CMK (cell line): ENCODE measurements at places on chromosomes 2 and 18.
A peak's percentile ranks its signal among the peaks of the same experiment; 100 is the strongest.

- DNase-seq, result no peak
Observed at GRCh38 chr18:63373161-63373560, 6.2 kb upstream of the KDSR start.

DNA sequence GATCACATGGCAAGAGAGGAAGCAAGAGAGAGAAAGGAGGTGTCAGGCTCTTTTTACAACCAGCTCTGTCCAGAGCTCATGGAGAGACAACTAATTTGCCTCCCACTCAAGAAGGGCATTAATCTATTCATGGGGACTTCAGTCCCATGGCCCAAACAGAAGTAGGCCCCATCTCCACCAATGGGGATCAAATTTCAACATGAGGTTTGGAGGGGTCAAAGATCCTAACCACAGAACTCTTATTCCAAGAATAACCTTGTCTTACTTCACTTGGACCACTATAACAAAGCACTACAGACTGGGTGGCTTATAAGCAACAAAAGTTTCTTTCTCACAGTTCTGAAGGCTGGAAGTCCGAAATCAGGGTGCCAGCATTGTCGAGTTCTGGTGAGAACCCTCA is 31.8 kb downstream of the GRB14 start:
- no peak for DNase-seq

DNA sequence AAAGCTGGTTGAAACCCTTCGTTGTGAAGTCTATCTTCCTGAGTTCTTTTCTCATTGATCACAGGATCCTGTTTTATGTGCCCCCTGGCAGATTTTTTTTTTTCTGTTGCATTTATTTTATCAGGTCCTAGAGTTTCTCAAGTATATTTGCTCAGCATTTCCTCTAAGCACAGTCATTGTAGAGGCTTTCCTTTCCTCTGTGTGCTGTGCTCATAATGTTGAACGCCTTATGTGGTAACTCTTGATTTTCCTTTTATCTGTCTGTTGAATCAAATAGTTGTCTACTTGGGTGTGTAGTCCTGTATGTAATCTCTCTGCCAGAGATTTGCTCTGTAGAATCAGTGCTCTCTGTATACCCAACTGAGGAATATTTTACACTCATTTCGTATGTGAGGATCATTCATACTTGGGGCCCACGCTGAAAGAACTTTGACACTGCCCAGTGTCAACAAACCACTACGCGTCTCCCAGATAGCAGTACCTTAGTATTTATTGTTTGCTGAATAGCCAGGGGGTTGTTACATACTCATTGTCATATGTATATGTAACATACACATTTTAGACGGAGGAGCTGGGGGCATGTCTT is 118.2 kb downstream of the CTNNA2 start:
- no peak for DNase-seq

DNA sequence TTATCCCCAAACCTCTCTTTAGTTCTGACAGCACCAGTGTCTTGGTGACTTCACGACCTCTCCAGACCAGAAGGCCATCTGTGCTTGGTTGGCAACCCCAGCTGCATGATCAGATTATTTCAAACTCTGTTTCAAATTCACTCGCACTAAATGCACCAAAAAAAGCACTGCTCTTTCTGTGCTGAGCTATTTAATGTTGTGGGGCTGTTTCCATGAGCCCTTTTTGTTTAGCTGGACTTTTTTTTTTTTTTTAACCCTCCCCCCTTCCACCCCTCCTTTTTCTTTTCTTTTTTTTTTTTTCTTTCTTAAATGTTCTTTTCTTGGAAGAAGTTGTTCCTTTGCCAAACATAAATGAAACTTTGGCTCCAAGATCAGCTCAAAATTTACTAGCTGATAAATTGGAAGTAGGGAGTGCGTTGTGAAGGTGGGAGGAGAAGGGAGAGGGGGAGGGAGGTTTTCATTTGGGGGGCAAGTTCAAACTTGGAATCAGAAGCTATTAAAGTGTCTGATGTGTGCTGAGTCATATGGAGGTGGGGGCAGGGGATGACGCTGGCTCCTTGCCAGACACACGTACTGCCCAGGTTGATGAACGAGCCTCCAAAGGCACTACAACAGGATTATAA is 543.0 kb upstream of the TNP1 start:
- no peak for DNase-seq

- DNase-seq, result no peak
Observed at GRCh38 chr2:19169134-19169768, 189.2 kb downstream of the OSR1 start.

- DNase-seq, result peak; percentile 88
Observed at GRCh38 chr2:43131051-43131889, 95.1 kb downstream of the ZFP36L2 start.

DNA sequence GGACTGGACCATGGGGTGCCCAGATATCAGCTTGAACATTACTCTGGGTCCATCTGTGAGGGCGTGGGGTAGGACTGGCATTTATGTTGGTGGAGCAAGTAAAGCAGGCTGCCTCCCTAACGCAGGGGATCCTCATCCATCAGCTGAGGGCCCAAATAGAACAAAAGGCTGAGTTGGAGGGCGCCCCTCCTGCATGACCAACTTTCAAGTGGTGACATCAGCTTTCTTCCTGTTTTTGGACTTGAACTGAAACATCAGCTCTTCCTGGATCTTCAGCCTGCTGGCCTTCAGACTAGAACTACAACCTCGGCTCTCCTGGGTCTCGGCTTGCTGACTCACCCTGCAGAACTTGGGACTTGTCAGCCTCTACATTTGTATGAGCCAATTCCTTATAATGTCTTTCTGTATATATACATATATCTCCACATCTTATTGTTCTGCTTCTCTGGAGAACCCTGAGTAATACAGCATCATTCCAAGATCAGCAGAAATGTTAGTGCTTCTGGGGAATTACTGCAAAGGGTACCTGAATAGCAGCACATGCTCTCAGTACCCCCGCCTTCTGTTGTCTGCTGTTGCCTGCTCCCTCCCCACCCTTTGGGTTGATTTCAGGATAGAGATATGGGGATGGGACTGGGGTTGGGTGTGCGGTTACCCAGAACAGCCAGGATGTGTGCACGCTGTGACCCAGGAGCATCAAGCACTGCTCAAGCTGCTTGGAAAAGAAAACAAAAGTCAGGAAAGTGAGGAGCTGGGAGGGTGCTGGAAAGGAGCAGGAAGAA is 20.0 kb downstream of the TMEM127 start:
- no peak for DNase-seq

GRCh38 chr18:45890606-45891005 is 65.1 kb downstream of the SIGLEC15 start:
- DNase-seq, result no peak

DNA sequence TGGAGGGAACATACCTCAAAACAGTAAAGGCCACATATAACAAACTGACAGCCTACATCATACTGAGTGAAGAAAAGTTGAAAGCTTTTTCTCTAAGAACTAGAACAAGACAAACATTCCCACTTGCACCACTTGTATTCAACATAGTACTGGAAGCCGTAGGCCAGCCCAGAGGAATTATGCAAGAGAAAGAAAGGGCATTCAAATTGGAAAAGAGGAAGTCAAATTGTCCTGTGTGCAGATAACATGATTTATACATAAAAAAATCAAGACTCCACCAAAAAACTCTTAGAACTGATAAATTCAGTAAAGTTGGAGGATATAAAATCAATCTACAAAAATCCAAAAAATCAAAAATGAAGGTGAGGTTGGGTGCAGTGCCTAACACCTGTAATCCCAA is 8.0 kb upstream of the KDM3A start:
- DNase-seq, result no peak

DNA sequence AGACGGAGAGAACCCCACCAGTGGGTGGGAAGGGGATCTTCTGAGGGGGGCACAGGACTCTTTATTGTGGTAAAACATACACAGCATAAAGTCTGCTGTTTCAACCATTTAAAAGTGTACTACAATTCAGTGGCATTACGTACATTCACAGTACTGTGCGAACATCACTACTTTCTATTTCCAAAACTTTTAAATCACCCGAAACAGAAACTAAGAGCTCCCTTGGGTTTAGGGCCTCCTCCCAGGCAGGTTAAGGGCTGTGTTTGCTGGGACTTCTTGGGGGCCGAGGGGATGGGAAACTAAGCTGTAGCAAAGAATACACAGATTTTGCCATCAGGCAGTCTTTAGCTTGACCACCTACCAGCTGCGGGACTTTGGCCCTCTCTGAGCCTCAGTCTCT is 242.0 kb downstream of the HAUS1 start:
- DNase-seq, result no peak

DNA sequence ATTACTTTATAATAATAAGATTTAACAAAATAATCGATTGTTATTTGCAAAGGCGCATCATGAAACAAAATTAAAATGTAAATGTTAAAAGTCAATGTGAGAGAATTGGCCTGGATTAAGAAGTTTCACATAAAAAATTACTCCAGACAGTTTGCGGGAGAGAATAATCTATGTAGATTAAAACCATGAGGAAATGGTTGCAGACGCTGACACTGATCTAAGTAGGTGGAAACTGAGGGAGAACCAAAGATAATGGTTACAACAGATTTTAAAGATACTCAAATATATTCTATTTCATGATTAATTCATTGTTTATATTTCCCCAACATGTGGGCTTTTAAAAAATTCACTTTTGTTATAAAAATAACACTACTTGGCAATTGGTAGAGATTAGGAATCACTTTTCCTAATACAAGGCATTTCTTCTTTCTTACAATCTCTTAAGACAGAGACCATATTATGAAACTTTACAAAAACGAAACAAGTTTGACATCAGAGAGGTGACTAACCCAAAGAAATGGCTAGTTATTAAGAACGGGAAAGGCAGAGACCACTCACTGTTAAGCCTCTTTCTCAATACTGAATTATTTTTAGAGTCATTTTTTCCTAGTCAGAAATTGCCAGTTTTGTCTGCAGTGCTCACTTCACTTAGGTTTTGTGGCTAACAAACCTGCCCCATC is 1.6 kb downstream of the KANSL1L start:
- no peak for DNase-seq

DNA sequence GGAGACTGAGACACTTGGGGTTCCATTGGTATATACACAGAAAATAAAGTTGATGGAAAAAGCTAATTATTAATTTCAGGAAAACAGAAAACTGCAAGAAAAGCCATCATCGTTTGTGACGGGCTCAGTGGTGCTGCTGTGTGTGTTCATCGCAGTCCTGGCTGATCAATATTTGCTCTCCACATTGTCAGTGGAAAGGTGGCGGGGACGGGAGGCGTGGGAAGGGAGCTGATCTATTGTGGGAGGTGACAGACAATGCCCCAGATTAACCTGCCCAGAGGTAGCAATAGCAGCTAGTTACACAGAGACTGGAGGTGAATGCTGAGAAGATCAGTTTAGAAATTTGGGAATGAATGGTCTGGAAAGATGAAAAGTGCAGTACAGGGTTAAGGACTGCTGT is 50.0 kb upstream of the CTDP1 start:
- no peak for DNase-seq

GRCh38 chr2:219253753-219254589 is at the start of gene TUBA4A:
TUBA4A (minus strand) TSS chr2:219253918; CDS start chr2:219253858, 60 bp downstream.
- no peak for DNase-seq

DNA sequence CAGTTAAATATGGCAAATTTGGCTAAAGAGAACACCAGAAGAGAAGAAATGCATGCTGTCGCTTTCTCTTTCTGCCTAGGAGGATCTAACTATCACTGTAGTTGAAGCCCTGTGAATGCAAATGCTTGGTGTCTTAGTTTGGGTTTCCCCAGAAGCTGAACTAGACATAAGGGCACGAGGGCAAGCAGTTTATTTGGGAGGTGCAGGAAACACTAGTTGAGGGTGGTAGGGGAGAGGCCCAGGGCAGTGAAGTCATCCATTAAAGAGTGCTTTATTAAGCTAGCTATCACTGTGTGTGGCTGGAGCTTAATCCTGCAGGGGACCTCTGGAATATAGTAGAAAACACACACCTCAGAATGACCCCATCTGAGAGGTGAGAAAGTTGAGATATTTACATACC is 639.8 kb upstream of the ZEB2 start:
- DNase-seq, result no peak

DNA sequence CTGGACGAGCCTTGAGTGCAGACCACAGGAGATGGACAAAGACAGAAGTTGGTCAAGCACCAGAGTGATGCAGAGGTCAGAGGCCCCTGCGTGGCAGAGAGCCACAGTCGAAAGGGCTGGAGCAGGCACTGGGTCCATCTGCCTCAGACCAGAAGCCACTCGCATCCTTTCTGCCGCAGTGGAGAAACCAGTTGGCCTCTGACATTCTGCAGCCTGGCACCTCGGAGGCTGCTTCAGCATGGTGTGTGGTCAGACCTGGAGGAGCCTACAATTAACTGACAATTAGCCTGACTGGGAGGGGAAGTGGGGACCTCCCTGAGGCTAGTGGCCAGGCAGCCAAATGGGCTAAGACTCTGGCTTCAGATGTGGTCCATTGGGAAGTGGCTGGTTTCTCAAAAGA is 111.1 kb downstream of the SGPP2 start:
- DNase-seq, result no peak

- DNase-seq, result no peak
Observed at GRCh38 chr2:25082002-25082622, 40.2 kb downstream of the EFR3B start.

DNA sequence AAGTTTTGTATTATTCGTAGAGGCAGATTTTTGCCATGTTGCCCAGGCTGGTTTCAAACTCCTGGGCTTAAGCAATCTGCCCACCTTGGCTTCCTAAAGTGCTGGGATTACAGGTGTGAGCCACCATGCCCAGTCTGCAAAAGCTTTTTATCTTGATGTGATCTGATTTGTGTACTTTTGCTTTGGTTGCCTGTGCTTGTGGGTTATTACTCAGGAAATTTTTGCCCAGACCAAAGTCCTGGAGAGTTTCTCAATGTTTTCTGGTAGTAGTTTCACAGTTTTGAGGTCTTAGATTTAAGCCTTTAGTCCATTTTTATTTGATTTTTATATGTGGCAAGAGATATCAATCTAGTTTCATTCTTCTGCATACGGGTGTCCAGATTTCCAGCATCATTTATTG is 42.4 kb downstream of the SYT4 start:
- no peak for DNase-seq

- DNase-seq, result no peak
Observed at GRCh38 chr2:26276484-26277227, 31.9 kb downstream of the HADHB start.

DNA sequence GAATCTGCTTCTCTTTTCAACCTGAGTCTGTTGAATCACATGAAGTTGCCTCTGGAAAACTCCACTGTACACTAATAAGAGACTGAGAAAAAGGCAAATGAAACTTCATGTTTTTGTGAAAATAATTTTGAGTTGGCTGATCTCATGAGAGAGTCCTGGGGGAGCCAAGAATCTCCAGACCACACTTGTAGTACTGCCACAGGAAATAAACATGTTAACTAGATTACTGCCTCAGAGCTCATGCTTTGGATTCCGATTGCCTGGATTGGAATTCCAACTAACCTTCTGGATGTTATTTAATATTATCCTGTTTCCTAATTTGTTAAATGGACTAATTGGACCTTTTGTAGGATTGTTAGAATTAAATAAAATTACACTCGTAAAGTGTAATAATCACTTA is 25.2 kb downstream of the NUP35 start:
- no peak for DNase-seq

DNA sequence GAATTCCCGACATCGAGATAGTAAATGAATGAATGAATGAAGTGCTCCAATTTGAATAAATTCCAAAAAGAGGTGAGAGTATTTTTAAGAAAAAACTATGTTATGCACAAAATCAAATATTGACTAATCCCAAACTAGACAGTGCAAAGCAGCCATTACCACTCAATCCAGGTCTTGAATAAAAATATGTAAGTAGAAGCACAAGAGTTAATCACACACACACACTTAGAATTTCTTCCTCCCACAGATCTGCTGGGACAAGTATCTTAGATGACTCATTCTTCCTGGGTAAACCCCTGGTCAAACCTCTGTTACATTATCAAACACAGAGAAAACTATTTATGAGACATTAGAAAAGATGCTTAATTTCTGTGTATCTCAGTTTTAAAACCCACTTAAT is 102.0 kb downstream of the PLA2R1 start:
- no peak for DNase-seq
